ENCODE measurements at places on chromosomes 7 and 10.

DNA sequence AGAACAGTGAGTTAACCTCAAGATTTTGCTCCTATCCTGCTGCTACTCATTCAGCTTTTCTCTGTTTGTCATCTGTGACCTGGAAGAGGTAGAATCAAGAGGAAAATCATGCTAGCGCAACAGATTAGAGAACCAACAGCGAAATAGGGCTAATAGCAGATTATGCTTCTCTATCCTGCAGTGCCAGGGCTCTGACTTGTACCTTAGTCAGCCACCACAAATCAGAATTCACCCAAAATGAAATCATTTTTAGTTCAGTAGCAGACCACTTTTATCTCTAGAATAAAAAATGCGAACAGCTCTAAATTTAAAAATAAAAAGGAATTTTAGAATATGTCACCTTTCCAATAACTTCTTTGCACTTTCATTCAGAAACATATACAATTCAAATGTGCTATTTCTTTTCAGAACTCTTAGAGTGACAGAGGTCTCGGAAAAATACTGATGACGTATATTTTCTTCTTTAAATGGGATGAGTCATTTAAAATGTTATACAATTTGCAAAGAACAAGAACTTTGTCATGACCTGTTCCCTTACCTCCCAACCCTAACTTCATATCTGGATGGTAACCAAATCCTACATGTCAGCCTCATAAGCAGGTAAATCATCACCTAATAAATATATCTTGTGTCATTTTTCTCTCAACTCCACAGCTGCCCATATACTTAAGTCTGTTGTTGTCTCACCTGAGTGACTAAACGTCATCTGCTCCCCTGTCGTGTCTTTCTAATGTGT lies 896.4 kb downstream of the PCDH15 start:
- no peak for DNase-seq

- DNase-seq: no peak
Measured at GRCh38 chr10:30365278-30365677, 16.2 kb upstream of the MTPAP start.

DNA sequence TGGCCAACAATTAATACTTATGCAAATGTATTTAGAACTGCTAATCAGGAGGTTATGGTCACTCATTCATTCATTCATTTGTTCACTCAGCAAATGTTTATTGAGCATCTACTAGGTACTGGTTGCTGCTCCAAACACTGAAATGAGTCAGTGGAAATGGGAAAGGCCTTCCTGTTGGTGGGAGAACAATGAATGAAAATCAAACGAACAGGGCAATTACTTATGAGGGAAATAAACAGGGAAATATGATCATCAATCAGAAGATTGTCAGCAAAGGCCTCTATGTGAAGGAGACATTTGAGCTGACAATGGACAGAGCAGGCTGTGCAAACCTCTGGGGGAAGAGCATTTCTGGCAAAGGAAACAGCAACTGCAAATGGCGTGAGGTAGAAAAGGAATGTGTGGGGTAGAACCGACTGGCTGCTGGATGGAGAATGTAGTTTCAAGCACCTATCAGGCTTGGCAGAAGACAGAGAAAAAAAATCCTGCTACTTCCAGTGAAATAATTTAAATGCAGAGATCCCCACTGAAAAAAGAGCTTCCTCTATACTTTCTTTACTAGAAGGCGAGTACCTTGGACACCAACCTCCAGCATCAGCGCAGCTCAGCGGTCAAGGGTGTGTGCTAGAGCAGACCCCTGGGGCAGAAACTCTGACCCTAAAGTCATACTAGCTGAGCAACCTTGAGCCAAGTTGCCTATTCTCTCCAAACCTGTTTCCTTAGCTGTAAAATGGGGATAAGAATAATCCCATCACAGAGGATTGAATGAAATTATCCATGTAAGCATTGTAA lies 108.8 kb upstream of the EEPD1 start:
- DNase-seq: no peak

- no peak for DNase-seq
Measured at GRCh38 chr7:30782690-30783089, 11.5 kb downstream of the MINDY4 start.

GRCh38 chr10:72245949-72246525 lies 27.7 kb upstream of the DDIT4 start:
- DNase-seq: no peak

All from stimulated activated CD4-positive, alpha-beta T cell treated with anti-CD3 and anti-CD28 coated beads, Interleukin-12 subunit alpha, Interleukin-12 subunit beta, amount 100 ng/mL, for 4 hours (primary cell).